ENCODE measurements at places on chromosomes 6 and 20.

GRCh38 chr6:151763938-151764680, 43.4 kb upstream of the ESR1 start:
- peak overlapping the region; percentile 63 for H3K27ac ChIP-seq
- peak overlapping the region; percentile 42 for H3K4me3 ChIP-seq
- H3K27me3 ChIP-seq: no peaks in the 10 kb centered on the region
- H3K4me1 ChIP-seq: peaks cover 28% of the 10 kb centered on the region
- DNase-seq: no peak

DNA sequence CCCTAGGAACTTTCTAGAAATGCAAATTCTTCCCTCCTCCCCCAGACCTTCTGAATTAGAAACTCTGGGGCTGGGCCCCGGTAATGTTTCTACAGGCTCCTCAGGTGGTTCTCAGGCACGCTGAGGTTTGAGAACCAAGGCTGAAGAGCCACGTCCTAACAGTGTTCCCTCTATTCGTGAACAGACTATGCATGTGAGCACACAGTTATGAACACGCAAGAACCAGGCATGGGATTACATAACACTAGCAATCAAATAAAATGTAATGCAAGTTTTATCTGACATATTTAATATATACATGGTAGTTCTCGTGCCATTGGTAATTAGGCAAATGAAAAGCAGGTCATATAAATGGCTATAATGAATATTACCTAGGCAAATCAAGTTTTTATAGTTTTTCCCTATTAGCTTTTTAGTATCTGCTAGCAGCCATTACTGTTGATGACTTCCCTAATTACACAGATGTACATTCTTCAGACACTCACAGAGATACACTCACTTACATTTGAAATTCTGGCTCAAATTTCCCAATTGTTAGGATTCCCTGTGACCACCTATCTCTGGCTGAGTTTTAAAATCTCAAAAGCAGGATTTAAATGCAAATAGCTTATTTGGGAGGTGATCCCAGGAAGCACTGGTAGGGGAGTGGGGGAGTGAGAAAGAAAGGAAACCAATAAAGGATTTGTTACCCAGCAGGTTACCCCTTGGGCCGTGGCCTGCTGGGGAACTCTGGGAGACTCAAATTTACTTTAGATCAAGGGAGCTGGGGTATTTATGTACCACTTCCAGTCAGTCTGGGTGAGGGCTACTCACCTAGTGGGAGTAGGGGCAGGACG, 104.1 kb downstream of the TCP11 start:
- H3K27me3 ChIP-seq: no peaks in the 10 kb centered on the region
- no peak for DNase-seq
- H3K36me3 ChIP-seq: no peaks in the 10 kb centered on the region
- H3K27ac ChIP-seq: peak overlapping the region; percentile 39

DNA sequence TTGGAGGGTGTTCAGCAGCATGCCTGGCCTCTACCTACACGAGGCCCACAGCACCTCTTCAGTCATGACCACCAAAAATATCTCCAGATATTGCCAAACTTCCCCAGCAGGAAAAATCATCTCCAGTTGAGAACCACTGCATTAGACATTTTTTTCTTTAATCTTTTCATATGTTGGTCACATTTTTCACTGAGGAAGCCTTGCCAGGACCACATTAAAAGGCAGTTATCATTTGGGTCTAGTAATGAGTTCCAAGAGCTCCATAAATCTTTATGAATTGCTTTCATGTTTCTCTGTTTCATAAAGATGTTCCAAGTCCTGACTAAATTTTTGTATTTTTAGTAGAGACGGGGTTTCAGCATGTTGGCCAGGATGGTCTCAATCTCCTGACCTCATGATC, 28.8 kb downstream of the MTRES1 start:
- H3K27me3 ChIP-seq: no peaks in the 10 kb centered on the region
- peaks cover 4% of the 10 kb centered on the region for H3K36me3 ChIP-seq
- H3K27ac ChIP-seq: no peak overlapping the region
- H3K4me1 ChIP-seq: no peaks in the 10 kb centered on the region
- DNase-seq: no peak

DNA sequence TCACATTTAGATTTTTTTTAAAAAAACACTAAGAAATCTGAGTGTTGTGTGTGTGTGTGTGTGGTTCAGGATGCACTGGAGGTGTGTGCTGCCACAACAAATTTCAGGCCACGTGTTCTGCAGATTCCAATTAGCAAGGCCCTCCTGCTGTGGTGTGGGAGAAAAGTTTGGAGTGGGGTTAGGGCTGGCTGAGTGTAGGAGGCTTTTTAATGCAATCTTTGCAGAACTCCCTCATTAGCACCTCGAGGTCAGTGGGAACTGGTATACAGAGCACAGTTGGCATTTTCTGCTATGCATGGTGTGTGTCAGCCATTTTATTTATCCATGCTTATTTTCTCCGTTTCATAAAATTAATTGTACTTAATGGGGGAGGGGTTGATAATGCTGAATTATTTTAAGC, 187.6 kb downstream of the SOX4 start:
- H3K4me3 ChIP-seq: no peak overlapping the region
- no peak overlapping the region for H3K27ac ChIP-seq
- no peaks in the 10 kb centered on the region for H3K36me3 ChIP-seq
- H3K27me3 ChIP-seq: no peaks in the 10 kb centered on the region
- DNase-seq: no peak

- H3K4me3 ChIP-seq: no peak overlapping the region
- no peaks in the 10 kb centered on the region for H3K27me3 ChIP-seq
- no peak overlapping the region for H3K27ac ChIP-seq
- no peaks in the 10 kb centered on the region for H3K4me1 ChIP-seq
- no peaks in the 10 kb centered on the region for H3K36me3 ChIP-seq
- DNase-seq: no peak
Observed at GRCh38 chr6:137303441-137303840, 84.3 kb upstream of the IFNGR1 start.

GRCh38 chr6:164528539-164528938, 780.9 kb downstream of the C6orf118 start:
- no peak for DNase-seq
- no peaks in the 10 kb centered on the region for H3K4me1 ChIP-seq
- no peak overlapping the region for H3K4me3 ChIP-seq
- H3K27ac ChIP-seq: no peak overlapping the region
- H3K36me3 ChIP-seq: no peaks in the 10 kb centered on the region

DNA sequence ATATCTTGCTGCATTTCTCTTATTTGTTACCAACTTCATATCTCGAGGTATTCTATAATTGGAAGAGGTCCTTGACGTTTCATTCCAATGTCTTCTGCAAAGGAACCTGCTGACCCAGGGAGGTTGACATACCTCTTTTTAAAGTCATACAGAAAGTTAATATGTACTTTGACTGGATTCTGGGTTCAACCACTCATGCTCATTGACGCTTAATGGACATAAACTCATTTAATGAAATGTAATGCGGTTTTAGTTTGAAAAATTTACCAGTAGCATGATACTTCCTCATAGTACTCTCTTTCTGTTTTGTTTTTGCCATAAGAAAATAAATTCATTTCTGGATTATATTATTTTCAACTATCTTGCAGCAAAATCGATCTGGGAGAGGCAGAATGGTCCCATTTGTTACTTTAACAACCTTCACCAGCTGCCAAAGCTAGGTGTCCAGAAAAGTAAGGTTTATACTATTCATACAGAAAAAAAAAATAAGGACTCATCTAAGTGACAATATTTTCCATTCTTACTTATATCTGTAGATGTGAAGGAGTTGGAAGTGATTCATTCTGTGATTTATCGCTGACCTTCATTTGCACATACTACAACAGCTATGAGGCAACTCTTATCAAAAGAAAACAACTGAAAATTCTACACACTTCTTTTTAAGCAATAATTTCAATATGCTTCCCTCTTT, 101.6 kb downstream of the ATXN1 start:
- no peak overlapping the region for H3K27ac ChIP-seq
- H3K4me1 ChIP-seq: no peaks in the 10 kb centered on the region
- DNase-seq: no peak
- H3K4me3 ChIP-seq: no peak overlapping the region

GRCh38 chr20:42150230-42150629, 532.1 kb upstream of the CHD6 start:
- H3K36me3 ChIP-seq: no peaks in the 10 kb centered on the region
- H3K27ac ChIP-seq: no peak overlapping the region
- H3K27me3 ChIP-seq: no peaks in the 10 kb centered on the region
- no peak for DNase-seq
- no peaks in the 10 kb centered on the region for H3K4me1 ChIP-seq

DNA sequence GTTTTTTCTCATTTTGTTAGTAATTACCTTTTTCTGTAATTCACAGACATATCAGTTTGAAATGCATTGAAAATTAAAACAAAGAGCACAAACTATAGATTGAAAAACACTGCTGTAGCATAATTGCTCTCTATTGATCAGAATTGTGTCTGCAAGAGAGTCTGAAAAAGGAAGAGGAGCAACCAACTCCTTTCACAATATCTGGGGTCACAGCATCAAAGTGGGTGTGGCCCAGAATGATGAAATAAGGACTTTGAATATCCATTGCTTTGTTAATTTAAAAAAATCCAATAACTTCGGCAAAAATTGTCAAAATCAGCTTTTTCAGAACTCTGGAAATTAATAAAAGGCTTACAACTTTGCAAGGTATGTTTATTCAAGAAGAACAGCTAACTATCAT, 99.2 kb downstream of the MYLK4 start:
- DNase-seq: no peak
- no peaks in the 10 kb centered on the region for H3K4me1 ChIP-seq
- no peaks in the 10 kb centered on the region for H3K27me3 ChIP-seq
- no peak overlapping the region for H3K4me3 ChIP-seq

DNA sequence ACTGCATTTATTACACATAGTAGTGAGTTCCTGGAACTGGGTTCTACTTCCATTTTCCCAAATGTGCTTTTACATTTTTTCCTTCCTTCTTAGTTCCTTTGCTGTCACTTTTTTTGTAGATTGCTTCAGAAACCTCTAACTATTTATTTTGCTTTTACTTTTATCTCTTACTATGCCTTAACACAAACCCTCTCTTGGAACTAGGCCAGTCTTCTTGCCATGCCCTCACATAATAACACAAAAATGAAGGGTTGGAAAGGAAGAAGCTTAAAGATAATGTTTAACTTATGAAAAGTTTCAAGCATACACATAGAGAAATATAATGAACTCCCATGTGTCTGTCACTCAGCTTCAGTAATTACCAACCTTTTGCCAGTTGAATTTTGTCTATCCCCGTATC, 27.1 kb downstream of the TOP1 start:
- no peak for DNase-seq
- no peaks in the 10 kb centered on the region for H3K27me3 ChIP-seq
- H3K36me3 ChIP-seq: no peaks in the 10 kb centered on the region
- H3K27ac ChIP-seq: no peak overlapping the region
- peaks cover 77% of the 10 kb centered on the region for H3K4me1 ChIP-seq

Data from esophagus squamous epithelium (tissue), 5 donors.